ENCODE measurements at places on chromosomes 1 and 21.

GRCh38 chr1:93502571-93502970 is 54.7 kb downstream of the FNBP1L start:
- DNase-seq = no peak

DNA sequence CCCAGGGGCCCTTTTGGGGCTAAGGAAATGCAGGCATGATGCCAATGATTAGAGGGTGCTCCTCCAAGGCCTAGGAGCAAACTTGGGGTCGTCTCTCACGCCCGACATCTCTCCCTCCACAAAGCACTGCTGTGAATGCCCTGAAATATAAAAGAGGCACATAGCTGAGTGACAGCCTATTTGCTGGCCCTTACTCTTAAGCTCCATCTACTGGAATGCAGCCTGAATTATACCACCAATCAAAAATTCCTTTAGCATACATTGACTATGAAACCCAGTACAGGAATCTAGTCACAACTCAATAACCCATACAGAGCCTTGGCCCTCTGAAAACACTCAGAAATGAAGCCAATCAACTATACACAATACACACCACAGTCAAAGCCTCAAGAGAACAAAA is 105.5 kb downstream of the LRIG2 start:
- no peak for DNase-seq

GRCh38 chr1:54490361-54491248 is 57.4 kb upstream of the ACOT11 start:
- no peak for DNase-seq

DNA sequence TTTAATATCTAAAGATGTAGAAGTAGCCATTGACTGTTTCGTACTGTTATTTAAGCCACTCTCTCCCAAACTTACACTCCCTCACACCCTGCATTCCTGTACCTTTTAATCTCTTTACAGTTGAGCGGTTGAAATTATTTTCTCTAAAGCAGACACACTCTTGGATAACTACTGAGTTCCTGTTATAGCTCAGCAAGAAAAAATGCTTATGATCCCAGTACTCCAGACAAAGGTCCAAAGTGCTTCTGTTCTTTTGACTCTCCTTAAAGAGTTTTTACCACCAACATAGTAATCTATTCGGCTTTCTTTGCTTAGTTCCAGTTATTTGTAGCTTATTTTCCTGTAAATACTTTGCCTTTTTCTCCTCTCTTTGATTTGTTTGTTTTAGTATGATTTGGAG is 100.1 kb downstream of the ATF6 start:
- DNase-seq = no peak

DNA sequence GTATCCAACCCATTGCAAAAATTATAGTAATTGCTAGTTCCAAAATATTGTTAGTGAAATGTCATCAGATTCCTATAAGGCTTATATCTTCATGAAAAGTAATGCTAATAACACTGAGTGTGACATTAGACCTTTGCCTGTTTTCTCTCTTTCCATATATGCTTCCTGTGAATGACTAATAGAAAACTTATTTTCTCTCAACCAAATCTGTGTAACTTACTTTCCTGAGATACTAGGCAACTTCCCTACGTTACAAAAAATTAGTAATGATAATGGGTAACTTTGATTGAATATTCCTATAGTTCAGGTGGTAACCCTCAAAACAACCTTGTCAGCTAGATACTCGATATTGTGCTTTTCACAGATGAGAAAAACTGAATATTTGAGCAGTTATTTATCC is 124.2 kb upstream of the HNRNPU start:
- no peak for DNase-seq

DNA sequence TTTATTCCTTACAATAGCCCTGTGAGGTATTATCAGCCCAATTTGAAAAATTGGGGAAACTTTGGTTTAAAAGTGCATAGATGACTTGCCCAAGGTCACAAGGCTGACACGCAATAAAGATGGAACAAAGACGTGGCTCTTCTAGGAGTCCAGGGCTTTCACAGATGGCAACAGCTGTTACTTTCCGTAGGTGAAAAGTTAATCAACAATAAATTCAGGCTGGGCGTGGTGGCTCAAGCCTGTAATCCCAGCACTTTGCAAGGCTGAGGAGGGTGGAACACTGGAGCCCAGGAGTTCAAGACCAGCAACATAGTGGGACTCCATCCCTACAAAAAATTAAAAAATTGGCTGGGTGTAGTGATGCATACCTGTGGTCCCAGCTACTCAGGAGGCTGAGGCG is 87.8 kb upstream of the ATF3 start:
- DNase-seq = no peak

DNA sequence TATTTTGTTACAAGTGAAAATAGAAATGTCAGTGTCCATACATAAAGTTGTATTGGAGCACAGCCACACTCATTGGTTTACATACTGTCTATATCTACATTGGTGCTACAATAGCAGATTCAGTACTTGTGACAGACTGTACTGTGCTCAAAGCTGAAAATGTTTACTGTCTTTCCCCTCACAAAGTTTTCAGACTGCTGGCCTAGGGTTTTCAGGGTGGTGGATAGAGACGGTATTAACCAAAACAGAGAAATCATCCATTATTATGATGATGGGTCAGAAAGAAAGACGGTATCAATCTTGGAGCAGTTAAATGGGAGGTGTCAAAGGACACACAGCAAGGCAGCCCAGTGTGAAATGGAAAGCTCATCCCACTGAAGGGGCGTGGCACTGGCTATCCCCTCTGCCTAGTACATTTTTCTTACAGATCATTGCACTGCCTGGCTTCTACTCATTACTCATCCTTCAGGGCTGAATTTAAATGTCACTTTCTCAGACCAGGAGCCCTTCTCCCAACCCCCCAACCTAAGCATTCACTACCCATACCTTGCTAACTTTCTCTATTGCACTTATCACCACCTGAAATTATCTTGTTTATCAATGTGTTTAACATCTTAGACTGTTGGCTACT is 10.2 kb downstream of the JAK1 start:
- no peak for DNase-seq

DNA sequence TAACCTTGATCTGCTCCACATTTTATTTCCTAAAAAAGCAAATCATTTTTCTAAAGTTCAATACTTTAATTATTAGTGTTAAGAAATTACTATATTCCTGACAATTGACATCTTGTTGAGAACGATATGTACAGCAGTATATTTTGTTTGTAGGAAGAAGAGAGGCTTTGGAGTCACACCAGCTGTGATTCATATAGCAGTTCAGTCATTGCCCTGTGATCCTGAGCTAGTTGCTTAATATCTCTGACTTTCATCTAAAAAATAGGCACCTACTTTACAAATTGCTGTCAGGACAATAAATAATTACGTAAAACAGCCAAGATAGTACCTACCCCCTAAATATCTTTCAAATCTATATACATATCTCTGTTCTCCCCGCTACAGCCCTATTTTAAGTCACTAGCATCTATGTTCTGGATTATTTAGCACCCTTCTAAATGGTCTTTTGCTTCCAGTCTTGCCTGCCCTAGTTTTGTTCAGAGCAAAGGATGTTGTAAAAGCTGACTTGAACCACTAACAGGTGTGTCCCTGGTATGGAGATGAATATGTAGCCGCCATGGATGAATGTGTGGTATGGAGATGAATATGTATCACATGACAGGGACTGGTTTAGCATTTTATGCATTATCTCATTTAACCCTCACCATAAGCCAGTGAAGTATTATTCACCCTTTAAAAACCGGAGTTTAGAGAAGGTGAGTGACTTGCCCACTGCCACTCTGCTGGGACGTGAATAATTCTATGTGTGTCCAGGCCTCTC is 42.2 kb downstream of the RNF220 start:
- no peak for DNase-seq

DNA sequence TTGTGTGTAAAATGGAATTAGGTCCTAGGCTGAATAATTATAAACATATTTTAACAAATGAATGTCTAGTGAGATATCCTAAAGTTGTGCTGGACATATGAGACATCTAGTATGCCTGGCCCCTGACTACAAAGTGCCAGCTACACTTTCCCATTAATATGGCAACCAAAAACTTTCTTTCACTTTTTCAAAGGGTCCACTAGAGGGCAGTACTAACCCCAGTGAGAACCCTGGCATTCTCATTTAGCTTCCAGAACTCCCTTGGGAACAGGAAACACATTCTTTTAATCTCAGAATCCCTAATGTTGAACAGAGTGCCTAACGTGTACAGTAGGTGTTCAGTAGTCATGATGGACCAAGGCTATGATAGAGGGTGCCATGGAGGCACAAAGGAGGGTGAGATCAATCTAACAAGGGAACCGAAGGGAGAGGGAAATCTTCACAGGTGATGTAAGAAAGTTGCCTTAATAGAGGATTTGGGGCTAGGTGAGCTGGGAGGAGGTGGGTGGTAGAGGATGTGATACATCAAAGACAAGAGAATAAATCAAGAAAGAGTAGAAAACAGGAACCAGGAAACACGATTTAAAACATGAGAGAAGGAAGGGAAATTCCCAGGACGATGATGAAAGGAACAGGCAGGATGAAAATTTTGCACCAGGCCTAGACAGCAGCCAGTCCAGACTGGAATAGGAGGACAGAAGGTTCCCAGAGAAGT is 41.6 kb downstream of the NSL1 start:
- no peak for DNase-seq

DNA sequence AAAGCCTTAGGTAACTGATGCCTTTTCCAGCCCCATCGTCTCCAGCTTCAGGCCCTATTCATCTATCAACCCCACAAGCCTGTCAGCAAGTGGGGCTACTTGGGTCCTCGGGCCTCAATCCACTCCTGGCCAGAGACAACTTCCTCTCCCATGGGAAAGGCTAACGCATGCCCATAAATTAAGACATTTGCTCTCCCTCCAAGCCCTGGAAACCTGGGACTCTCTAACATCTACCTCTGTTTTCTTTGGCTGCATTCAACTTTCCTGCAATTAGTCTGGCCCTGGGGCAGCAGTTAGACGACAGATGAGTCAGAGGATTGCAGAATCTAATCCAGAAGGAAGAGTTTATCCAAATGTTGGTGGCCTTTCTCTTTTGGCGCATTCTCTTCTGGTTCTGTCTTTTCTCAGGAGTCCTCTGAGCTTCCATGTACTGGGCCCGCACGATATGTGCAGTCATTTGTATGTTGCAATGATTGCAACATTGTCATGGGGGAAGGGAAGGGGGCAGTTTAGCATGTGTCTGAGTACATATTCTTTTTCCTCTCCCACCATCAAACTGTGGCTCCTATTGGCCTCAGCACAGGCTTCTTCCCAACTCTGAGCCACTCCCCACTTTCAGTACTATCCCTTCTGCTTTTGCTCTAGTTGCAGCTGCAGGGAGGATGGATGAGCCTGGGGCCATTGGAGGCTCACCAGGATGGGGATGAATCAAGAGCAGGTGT is 54.4 kb downstream of the NAV1 start:
- peak; percentile 17 for DNase-seq

DNA sequence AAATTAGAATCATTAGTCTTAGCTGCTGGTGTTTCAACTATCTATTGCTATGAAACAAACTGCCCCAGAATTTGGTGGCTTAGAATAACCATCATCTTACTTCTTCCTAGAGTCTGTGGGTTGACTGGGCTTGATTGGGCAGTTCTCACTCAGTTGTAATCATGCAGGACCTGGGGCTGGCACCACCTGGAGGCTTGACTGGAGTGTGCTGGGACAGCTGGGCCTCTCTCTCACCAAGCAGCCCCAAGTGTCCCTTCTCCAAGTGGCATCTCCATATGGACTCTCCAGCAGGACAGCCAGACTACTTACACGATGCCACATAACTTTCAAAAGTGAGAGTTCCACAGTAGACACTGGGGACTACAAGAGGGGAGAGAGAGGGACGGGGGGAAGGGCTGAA is 140.3 kb upstream of the ATP1B1 start:
- no peak for DNase-seq

- DNase-seq = no peak
Measured at GRCh38 chr1:24745711-24746413, 615 bp downstream of the CLIC4 start.

GRCh38 chr1:43835082-43836021 is 98.2 kb upstream of the ARTN start:
- DNase-seq = no peak

- DNase-seq = no peak
Measured at GRCh38 chr1:247293047-247293446, 37.2 kb downstream of the VN1R5 start.

GRCh38 chr1:81121306-81121705 is 679.4 kb upstream of the ADGRL2 start:
- DNase-seq = no peak

GRCh38 chr1:118047006-118047649 is 117.6 kb downstream of the WDR3 start:
- DNase-seq = no peak

GRCh38 chr1:154970631-154971340 is at the start of gene SHC1:
Gene SHC1 (minus strand): TSS chr1:154970747. CDS start chr1:154970526, 221 bp downstream.
- DNase-seq = peak; percentile 95

GRCh38 chr1:228414511-228415211 is 2.0 kb downstream of the TRIM17 start:
- no peak for DNase-seq

DNA sequence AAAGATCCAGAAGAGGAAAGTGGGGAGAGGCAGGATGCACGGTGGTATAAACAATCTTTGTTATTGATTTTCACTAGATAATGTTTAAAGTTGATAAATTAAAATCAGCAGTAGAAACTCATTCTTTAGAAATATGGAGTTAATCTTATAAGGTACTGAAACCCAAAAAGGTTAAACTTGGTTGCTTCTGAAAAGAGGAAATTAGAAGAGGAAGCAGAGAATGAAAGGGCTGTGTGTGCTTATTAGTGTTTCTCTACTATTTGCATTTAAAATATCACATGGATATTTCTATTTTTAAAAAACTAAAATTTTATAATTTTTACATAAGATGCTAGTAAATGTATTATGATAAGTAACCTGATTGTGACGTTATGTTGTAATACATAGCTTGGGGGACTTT is 24.4 kb downstream of the C1orf141 start:
- DNase-seq = no peak

- no peak for DNase-seq
Measured at GRCh38 chr1:247274605-247275256, 18.9 kb downstream of the VN1R5 start.

- DNase-seq = no peak
Measured at GRCh38 chr1:2314273-2314802, 77.0 kb downstream of the MORN1 start.

DNA sequence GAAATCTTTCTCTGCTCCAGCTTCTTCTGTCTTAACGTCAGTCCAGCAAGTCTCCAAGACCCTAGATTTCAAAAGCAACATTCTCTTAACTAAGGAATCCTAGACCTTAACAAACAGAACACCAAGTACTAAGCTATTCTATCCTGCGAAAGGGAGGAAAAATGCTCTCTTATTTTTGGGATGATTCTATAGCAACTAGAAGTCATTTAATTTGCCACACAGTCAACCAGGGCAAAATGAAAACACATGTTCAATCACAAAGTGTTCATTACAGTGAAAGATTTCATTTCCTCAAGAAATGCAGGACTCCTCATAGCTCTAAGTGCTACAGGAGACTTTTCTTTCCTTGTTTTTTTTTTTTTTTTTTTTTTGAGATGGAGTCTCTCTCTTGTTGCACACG is 36.2 kb upstream of the DOCK7 start:
- no peak for DNase-seq

- no peak for DNase-seq
Measured at GRCh38 chr21:15483138-15483780, 246.5 kb upstream of the USP25 start.

- DNase-seq = no peak
Measured at GRCh38 chr1:177558372-177558771, 387.6 kb downstream of the BRINP2 start.
